Stimulated activated CD8-positive, alpha-beta memory T cell treated with anti-CD3 and anti-CD28 coated beads, Interleukin-15, amount 100 ng/mL, for 48 hours (primary cell): ENCODE measurements at places on chromosomes 16 and 17.

- no peak for DNase-seq
Measured at GRCh38 chr16:87192452-87193073, 124.6 kb downstream of the C16orf95 start.

- DNase-seq = no peak
Measured at GRCh38 chr17:69402052-69402451, 12.4 kb upstream of the MAP2K6 start.

DNA sequence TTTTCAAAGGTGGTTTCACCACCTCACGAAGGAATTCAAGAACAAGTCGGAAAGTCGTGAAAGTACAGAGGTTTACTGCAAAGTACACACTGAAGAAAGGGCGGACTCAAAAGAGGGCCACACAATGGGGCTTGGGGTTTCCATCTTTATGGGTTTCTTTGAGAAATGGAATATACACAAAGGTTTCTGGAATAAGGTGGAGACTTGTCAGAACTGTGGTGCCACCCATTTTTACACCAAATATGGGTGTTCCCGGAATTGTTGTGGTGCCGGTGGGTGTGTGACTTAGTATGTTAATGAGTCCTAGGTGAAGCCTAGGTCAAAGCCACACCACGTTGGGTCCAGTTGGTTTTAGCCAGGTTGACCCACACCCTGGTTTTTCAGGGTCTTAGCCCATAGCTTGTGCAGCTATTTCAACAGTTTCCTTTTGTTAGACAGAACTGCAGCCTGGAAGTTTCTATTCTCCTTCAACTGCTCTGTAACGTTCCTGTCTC is 567 bp upstream of the GCSH start:
- DNase-seq = no peak

GRCh38 chr16:12340151-12340733 is 363.7 kb downstream of the SNX29 start:
- DNase-seq = no peak

DNA sequence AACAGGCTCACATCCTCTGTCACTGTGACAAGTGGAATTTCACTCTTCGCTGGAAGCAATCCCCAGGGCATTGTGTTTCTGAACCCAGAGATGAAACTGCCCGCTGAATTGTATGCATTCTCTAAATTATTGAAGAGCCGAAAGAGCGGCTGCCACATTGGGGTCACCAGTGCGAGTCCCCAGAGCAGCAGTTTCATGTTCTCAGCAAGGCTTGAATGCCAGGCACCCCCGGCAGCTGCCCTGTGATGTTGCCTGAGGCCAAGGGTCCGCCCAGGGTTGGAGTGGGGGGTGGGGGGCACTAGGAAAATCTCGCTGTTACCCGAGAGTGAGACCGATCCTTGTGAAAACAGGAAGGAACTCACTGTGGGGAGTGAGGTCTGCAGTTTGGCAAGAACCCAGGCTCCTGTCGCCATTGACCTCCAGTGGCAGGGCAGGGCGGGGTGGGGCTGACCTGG is 20.7 kb upstream of the BCAR1 start:
- DNase-seq = no peak

DNA sequence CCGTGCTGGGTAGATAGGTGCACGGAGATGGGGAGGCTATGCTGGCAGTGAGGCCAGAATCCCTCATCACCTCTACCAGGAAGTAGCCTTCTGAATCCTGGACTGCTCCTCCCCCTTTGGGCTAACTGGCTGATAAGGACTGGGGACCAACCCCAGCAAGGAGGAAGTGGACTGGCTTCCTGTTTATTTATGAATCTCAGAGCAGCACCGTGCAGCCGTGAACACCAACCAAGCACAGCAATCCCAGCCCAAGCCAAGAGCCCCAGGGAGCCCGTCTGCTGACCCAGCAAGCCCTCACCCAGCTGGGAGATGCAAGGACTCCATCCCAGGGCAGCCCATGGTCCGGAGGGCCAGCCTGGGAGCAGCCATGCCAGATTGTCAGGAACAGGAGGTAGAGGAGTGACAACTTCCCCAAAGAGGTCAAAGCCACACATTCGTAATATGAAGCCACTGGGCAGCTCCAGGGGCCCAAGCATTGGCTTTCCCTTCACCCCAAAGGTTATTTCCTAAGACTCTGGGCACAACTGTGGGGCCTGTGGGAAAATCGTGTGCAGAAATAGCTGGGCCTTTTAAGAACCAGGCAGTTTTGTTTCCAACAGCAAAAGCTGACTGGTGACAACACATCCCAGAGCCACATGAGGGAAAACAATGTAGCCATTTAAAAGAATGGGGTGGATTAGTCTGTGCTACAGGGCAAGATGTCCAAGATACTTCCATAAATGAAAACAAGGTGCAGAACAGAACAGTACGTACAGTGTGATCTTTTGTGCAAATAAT is 23.9 kb downstream of the PHB1 start:
- DNase-seq = no peak

DNA sequence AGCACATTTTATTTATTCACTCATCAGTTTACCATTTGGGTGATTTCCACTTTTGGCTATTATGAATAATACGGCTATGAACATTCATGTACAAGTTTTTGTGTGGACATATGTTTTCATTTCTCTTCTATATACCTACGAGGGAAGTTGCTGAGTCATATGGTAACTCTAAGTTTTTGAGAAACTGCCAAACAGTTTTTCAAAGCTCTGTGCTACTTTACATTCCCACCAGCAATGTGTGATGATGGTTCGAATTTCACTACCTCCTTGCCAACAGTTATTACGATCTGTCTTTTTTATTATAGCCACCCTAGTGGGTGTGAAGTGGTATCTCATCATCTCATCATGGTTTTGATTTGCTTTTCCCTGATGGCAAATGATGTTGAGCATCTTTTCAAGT is 63.7 kb upstream of the MRTFB start:
- no peak for DNase-seq

GRCh38 chr16:75043175-75043895 is 44.5 kb downstream of the ZNRF1 start:
- DNase-seq = no peak

GRCh38 chr17:70521821-70522256 is 352.5 kb downstream of the KCNJ2 start:
- no peak for DNase-seq

- DNase-seq = no peak
Measured at GRCh38 chr17:66114609-66115008, 77.3 kb downstream of the CEP112 start.

DNA sequence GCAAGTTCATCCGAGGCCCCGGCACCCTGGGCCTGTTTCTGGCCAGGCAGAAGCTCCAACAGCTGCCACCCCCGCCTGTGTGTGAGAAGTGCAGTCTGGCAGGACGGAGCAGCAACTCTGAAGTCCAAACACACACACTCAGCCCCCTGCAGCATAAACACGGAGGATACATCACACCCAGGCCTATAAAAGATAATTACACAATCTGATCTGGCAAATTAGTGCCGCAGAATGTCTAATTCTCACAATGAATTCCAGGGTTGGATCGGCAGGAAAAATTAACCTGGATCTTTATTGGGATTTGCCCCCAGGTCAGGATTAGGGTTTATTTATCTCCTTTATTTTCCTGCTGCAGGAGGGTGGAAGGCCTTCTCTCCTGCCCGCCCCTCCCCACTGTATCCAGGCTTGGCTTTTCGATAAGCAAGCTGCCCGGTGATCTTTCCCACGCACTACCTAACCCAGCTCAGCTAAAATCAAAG is 311.4 kb downstream of the SOX9 start:
- no peak for DNase-seq

- no peak for DNase-seq
Measured at GRCh38 chr17:31788571-31788946, 70.5 kb downstream of the COPRS start.

DNA sequence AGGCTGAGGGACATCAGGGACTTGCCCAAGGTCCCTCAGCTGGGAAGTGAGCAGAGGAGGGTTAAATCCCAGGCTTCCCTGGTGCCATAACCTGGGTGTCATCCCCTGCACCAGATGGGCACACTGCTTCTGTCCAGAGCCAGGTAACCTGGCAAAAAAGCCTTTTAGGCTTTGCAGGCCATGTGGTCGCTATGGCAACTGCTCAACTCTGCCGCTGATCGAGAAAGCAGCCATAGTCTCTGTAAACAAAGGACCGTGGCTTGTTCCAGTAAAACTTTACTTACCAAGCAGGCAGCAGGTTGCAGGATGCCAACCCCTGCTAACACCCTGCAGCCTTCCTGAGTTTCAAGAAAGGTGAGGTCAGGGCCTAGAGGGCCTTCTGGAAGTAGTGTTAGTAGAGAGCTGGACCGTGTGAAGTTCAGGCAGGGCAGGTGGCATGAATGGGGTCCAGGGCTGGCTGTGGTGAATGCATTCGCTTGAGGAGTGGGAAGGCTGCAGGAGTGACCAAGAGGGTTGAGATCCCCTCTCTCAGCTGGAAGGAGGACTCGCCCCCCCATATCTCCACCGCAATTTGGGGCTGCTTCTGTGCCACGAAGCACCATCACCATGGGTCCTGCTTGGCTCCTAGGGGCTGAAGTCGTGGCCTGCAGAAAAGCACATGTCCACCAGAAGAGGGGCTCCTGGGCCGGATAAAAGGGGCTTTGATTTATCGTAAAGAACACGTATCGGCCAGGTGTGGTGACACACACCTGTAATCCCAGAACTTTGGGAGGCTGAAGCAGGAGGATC is 91.3 kb downstream of the SOCS1 start:
- no peak for DNase-seq

DNA sequence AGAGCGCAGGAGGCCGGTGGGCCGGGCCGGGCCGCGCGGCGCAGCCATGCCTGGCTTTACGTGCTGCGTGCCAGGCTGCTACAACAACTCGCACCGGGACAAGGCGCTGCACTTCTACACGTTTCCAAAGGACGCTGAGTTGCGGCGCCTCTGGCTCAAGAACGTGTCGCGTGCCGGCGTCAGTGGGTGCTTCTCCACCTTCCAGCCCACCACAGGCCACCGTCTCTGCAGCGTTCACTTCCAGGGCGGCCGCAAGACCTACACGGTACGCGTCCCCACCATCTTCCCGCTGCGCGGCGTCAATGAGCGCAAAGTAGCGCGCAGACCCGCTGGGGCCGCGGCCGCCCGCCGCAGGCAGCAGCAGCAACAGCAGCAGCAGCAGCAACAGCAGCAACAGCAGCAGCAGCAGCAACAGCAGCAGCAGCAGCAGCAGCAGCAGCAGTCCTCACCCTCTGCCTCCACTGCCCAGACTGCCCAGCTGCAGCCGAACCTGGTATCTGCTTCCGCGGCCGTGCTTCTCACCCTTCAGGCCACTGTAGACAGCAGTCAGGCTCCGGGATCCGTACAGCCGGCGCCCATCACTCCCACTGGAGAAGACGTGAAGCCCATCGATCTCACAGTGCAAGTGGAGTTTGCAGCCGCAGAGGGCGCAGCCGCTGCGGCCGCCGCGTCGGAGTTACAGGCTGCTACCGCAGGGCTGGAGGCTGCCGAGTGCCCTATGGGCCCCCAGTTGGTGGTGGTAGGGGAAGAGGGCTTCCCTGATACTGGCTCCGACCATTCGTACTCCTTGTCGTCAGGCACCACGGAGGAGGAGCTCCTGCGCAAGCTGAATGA is 606 bp downstream of the THAP11 start:
- peak; percentile 39 for DNase-seq
